Effector memory CD4-positive, alpha-beta T cell (primary cell): ENCODE measurements at places on chromosomes 2 and 18.
A peak's percentile ranks its signal among the peaks of the same experiment; 100 is the strongest.

DNA sequence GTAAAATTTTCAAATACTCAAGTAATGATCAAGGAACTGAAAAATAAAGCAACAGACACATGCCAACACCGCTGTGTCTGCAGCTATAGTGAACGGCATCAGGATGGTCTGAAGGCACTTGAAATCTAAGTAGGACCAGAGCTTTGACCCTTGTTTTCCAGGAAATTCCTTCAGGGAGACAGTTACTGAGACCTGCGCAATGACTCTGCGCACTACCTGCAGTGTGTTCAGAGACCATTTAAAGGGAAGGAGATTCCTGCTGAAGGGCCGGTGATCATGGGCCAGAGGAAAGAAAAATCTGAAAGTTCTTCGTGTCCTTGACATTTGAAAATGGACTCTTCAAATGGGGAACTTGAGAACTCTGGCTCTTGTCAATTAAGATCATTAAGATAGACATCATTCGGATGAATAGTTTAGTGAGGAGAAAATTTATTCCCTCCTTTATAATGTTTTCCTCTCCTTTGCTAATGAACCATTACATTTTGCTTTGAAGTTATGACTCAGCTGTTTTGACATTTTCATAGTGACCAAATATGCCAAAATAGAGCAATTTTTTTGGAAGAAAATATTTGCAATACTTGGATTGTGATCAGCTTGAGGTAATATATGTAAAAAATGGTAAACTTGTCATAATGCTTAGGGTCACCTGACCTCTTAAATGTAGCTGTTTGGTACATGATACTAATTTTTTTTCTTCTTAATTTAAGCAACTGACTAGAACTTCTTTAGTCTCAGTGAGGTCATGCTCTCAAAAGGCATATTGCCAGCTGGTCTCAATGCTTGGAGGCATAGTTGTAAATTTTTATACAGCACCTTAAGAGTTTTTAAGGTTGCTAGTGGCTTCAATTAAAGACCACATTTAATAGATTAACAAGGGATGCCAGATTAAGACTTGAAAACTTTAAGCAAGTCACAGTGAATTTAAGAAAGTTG, 329.3 kb downstream of the ARHGAP15 start:
- no peak for DNase-seq

DNA sequence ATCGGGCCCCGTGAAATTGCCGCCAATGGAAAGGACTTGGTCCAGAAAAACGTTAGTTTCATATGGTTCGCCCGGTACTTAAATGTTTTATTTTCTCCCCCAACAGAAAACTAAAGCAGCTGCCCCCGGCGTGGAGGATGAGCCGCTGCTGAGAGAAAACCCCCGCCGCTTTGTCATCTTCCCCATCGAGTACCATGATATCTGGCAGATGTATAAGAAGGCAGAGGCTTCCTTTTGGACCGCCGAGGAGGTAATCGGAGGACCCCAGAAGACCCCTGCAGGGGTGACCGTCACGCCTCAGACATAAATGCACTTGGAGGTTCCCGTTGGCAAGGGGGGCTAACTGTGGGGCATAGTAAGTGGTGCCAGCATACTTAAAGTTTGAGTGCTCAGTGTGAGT, 742 bp downstream of the RRM2 start:
- DNase-seq: no peak

DNA sequence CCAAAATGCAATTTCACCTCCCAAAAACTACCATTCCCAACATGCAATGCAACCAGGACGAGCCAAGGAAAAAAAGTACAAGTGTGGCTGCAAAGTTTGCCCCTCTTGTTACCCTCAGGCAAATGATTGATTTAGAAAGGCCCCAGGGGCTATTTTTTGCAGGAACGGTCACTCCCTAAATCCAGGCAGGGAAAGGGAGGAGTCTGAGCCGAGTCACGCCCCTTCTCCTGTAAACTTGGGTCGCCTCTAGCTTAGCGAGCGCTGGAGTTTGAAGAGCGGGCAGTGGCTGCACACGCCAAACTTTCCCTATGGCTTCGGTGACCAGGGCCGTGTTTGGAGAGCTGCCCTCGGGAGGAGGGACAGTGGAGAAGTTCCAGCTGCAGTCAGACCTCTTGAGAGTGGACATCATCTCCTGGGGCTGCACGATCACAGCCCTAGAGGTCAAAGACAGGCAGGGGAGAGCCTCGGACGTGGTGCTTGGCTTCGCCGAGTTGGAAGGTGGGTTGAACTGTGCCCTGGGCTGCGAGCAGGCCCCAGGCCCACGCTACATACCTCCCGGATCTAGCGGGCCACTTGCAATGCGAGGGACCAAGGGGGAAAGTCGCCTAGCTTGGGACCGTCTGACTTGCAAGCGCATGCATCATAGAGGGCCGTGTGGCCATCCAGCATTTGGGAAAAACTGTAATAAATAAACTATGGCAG, at the start of gene GALM:
TSS of gene GALM (plus strand) at position 261 of the 702 bp plus-strand sequence. CDS start at position 309, 48 bp downstream.
- peak; percentile 10 for DNase-seq

GRCh38 chr2:55120634-55121359, 70.5 kb upstream of the RTN4 start:
- DNase-seq: no peak

GRCh38 chr18:78525366-78526111, 454.1 kb upstream of the SALL3 start:
- no peak for DNase-seq

- DNase-seq: no peak
Observed at GRCh38 chr2:42314892-42315468, 46.0 kb downstream of the COX7A2L start.

GRCh38 chr2:27886322-27886721, 3.9 kb downstream of the RBKS start:
- no peak for DNase-seq
